ENCODE measurements at places on chromosomes 7 and 10.

DNA sequence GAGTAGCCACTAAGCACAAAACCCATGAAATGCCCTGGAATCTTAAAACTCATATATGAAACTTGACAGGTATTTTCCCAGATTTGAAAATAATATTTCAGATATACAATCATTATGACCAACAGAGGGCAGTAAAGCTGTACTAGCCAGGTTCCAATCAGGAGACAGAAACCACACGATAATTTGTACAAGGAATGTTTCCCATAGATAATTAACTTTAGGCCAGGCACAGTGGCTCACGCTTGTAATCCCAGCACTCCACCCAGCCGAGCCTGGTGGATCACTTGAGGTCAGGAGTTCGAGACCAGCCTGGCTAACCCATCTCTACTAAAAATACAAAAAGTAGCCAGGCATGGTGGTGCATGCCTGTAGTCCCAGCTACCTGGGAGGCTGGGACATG is 31.0 kb upstream of the NUB1 start:
- no peak for DNase-seq

- DNase-seq: no peak
Measured at GRCh38 chr7:115106316-115106715, 184.4 kb downstream of the MDFIC start.

GRCh38 chr7:37234928-37235327 is 213.7 kb downstream of the ELMO1 start:
- no peak for DNase-seq

DNA sequence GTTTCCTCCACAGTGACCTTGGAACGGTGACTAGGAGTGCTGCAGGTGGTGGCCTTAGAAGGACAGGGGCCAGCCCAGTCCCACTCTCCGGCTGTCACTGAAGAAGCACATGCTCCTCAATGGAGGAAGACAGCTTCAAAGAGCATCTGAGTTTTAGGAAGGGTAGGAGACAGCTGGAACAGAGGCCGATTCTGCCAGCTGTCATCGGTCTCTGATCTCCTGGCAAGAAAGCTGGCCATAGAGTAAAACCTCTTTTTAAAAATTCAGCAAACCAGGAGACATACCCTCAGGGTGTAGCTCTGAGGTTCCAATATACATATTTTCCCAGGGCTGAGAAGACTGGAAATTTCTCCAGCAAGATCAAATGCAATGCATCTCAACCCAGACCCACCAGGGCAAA is 55.9 kb downstream of the KCNMA1 start:
- DNase-seq: no peak

DNA sequence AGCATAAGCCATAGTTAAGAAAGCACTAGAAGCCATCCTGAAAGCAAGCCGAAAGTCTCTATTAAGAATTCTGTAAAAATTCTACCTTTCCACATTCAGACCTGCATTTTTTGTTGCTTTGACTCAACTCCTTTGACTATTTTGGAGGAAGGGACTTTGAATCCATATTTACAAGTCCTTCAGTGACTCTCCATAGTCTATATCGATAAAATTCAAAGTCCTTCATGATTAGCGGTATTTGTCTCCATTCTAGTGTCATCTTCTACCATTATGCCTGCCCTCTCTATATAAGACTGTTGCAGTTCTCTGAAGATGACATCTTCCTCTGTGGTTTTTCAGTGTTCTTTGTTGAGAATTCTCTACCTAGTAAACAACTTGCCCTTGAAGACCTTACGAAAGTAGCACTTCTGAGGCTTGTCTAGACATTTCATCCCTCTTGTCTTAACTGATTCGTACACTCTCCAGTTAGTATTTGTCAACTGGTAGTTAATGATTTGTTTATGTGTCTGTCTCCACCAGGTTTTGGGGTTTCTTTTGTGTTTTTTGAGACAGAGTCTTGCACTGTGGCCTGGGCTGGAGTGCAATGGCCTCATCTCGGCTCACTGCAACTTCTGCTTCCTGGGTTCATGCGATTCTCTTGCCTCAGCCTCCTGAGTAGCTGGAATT is 1.7 kb downstream of the CCSER2 start:
- DNase-seq: no peak

GRCh38 chr7:43475983-43476382 is 106.9 kb upstream of the STK17A start:
- no peak for DNase-seq

DNA sequence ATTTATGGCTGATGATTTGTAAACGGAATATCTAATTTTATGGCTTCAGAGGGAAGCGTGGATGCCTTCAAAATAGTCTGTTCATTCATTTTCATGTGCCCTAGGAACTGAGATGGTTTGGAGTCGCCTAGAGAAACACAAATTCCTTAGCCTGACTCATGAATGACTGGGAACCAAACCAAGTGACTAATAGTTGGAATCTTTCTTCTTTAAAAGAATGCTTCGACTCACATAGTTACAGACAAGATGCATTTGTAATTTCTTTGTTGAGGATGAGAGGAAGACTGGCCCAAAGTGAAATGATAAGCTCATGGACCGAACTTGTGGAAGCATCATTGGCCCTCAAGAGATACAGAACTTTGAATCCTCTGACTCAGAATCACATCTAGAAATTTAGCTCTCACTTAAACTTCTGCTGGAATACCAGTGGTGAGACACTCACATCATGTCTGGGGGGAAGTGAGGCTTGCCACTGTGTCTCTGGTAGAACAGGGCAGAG is 1107.2 kb downstream of the NRG3 start:
- DNase-seq: no peak

- peak; percentile 64 for DNase-seq
Measured at GRCh38 chr10:131885391-131886165, 15.2 kb upstream of the PPP2R2D start.

DNA sequence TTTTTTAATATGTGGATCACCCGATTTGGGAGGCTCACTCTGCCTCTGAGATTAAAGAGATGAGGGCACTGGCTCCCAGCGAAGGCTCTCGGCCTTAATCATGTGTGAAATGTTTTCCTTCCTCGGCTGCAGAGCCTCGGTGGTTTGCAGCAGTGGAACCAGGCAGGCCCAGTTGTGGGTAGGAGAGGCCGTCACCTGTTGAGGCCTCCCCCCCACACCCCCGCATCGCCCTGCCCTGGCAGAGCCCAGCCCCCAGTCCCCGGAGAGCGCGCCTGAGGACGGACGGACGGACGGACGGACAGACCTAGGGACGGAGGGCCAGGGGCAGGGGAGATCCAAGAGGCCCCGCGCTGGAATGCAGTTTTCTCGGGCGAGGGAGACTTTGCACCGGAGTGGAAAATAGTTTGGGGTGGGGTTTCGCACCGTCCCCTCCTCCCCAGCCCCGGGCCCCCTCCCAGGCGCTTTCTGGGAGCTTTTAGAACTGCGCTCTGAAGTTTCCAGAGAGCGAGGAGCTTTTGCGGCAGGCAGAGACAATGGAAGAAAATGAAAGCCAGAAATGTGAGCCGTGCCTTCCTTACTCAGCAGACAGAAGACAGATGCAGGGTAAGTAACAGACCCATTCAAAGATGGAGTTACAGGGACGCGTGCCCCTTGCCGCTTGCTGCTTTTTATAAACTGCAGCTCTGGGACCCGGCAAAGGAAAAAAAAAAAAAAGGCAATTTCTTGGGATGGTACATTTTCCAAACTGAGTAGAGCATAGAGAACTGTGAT is at the start of gene KIAA1217:
TSS of gene KIAA1217 (plus strand) at position 478 of the 771 bp plus-strand sequence. CDS start at position 534, 56 bp downstream.
- DNase-seq: no peak

DNA sequence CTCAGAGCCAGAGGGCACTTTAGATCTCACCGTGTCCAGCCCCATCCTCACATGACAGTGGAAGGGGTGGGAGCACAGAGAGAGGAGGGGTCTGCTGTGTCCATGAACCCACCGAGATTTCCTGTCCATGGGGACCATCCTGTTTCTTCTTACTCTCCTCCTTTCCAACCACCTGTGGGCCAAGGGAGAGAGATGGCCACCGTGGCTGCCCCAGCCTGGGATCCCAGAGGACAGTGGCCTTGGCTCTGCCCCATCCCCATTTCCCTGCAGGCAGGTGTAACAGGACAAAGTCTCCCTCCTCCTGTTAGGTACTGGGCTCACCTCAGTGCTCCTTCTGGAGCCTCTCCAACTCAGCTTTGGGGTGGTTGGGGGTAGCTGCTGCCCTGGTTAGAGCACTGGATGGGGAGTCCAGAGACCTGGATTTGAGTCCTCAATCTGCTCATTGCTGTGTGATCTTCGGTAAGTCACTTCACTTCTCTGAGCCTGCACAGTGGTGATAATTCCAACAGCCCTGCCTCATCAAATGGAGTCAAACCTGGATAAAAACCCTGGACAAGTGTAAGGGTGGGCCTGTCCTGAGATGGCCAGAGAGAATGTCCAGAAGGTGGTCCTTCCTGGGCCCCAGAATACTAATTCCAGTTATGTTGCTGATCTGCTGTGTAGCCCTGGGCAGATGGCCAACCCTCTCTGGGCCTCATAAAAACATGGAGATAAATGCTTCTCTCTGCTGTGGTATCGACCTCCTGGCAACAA is 17.8 kb upstream of the PCBD1 start:
- DNase-seq: no peak

GRCh38 chr7:8418629-8419245 is 14.7 kb upstream of the NXPH1 start:
- no peak for DNase-seq

DNA sequence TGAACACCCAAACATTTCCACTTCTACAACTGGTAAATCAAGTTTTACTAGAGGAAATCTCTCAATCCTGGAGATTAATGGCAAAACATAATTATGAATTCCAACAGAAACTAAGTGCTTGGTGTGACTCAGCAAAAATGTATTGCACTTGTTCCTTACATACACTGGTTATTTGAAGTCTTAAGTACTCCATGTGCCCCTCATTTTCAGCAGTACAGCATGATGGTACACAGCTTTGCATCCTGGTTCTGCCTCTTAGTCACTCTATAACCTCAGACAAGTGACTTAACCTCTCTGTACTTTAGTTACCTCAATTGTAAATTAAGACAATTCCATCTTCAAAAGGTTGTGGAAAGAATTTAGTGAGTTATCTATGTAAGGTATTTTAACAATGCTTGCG is 12.9 kb downstream of the SLC16A12 start:
- DNase-seq: no peak

GRCh38 chr7:16970732-16971482 is 89.1 kb upstream of the AGR3 start:
- no peak for DNase-seq

DNA sequence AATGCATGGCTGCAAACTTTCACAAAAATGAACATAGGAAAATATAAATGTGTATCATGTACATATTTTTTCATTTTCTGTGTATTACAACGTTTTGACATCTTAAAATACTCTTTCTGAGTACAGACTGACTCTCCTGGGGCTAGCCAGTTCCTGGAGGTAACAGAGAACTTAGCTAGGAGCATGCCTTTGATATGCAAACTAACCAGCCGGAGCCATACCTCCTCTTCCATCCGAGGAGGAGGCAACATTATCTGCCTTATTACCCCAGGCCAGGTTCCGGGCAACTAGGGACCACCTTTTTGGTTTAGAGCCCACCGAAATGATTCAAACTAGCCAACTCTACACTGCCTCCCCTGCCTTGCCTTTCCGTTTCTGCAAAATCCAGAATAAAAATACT is 33.7 kb upstream of the HECW1 start:
- no peak for DNase-seq

- DNase-seq: no peak
Measured at GRCh38 chr10:7702288-7702812, 766 bp upstream of the ITIH2 start.

- DNase-seq: no peak
Measured at GRCh38 chr7:105268511-105269392, 120.0 kb downstream of the SRPK2 start.

- no peak for DNase-seq
Measured at GRCh38 chr10:43047288-43047970, 29.4 kb upstream of the RET start.

DNA sequence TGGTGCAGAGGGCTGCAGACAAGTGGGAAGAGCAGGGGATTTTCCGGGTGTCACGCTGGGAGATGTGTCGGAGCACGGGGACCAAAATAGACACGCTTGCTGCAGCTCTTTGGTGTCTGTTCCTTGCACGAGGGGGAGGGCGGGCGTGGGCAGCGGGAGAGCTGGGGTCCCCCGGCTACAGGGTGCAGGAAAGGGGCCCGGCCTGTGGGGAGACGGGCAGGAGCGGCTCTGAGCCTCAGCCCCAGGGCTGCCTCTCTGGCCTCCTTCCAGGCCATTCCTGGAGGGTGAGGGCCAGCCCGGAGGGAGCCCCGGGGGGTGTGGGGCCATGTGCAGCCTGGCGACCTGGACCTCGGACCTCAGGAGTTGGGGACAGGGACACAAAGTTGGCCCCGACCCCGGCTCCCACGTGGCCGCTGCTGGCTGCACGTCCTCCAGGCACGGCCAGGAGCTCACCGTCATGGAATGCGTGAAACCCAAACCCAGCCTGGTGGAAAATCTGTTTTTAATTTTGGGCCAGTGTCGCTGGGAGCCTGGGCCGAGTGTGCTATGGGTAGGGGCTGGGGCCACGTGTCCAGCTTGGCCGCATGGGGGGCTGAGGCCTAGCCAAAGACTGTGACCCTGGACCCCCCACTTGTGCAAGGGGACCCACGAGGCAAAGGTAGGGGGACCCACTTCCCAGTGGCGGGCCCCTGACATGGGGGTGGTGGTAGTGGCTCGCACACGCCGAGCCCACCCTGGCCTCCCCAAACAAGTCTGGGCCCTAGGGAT is 6.6 kb downstream of the TTYH3 start:
- no peak for DNase-seq

DNA sequence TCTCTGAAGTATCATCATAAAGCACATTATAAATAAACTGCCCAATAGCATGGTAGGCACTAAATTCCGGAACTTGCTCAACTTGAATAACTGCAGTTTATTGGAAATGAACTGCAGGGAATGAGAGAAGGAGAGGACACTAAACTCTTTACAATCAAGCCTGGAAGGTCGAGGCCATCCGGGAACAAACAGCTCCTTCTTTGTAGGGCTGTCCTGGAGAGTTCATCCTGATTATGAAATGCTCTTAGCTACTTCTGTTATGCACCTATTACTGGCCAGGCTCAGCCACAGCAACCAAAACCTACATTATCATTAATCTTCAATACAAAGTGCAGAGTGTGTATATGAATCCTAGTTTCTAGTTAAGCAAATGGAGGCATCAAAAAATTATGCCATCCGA is 64.7 kb downstream of the PPP1R17 start:
- DNase-seq: no peak

GRCh38 chr7:727104-727805 is at the start of gene PRKAR1B:
PRKAR1B (minus strand) TSS chr7:727281; CDS start chr7:711505, 15,776 bp downstream.
- DNase-seq: peak; percentile 66

DNA sequence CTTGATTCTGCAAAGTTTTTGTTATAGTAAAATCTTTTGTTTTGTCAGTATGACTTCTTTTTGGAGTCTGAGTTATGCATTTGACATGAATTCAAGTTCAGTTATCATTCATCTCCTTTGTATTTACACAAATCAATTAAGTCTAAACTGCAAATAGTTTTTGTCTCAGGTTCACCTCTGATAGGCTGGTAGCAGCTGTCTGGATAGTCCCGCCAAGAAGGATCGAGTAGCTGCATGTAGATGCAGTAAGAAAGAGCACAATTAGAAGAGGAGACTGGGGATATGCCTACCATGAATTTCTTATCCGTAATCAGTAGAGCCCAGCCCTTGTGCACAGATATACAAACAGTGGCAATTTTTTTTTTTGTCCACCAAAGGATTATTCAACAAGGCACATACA is 392.5 kb upstream of the ETV1 start:
- no peak for DNase-seq

Measured in stimulated activated CD8-positive, alpha-beta memory T cell treated with anti-CD3 and anti-CD28 coated beads, Interleukin-7, amount 100 ng/mL, for 4 hours (primary cell).